ENCODE measurements at places on chromosomes 7 and 10. TPM values are rescaled to one million over a fixed set of nuclear protein-coding genes. Genes with fewer than 3 reads are reported as not detected.

DNA sequence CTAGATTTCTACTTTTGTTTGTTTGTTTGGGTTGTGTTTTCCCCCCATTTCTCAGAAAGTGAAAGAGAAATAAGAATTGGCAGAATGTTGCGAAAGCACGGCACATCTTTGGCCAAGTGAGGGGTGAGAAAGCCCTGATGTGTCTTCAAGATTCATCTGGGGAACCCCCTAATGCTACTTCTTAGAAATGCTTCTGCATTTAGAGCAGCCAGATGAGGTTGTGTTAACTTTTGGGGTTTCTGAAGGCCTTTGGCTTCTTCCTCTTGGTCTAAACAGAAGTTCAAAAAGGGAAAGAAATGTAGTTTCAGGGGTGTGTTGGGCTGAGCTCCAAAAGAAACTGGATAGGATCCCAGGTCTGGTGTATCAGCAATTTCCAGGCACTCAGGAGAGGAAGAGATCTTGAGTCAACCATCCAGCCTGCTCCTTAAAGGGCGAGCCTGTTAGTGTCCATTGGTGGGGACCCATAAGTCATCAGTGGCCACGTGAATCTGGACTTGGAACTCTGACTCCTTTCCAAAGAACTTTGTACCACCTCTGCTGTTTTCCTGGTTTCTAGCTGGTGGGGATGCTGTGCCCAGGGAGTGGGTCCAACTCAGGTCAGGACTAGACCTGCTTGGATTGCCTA, 6.5 kb downstream of the DUSP5 start:
- no peak for DNase-seq

Gene ACSM6
- not detected for total RNA-seq

- no peak for DNase-seq
Observed at GRCh38 chr7:4861673-4862072, at the start of gene PAPOLB. Gene PAPOLB, minus strand, starts transcription at chr7:4862030. Its CDS starts 220 bp downstream, at chr7:4861810.

Gene OR2A12
- total RNA-seq, result not detected

DNA sequence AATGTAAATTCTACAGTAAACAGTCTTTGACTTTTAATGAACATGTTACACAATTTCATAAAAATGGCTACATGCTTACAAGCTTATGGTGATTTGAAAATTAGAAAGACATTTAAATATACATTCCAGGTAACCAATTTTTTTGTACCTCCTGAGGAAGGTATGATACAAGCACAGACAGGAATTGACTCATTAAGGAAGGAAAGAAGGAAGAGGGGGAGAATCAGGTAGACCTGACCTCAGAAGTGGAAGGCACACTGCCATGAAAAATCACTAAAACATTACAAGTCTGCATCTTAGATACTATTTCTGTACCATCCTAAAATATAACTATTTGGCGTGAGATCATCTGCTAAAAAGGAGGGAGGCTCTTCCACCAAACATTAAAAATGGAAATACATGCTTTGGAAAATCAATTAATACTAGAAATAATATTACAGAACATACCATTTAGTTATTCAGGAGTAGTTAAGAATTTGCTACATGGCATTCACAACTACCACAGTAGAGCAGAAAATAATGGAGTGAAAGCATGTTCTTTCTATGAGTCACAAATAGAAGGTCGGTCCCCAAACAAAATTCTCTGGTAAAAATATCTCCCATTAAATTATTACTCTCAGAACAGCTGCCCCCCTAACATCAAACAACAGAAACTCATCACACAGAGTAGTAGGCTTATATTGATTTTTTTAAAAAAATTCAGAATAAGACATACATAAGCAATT, 15.2 kb downstream of the RAB11FIP2 start:
- DNase-seq, result no peak

DNA sequence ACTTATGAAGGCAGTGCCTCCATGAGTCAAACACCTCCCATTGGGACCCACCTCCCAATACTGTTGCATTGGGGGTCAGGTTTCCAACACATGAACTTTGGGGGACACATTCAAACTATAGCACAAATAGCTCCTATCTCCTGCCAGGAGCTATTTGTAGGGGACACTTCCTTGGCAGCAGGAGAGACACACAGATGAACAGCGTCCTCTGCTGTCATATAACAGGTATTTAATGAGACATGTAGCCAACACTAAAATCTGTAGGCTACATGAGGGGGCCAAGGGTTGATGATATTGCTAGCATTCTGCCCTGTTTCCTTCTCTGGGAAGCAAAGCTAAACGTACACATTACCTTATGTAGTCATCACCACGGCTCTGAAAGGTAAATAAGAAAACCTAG, 2.6 kb upstream of the GPR26 start:
- DNase-seq, result no peak

Gene MYL7
- 1.4 TPM for total RNA-seq

Gene WNT8B
- total RNA-seq, result not detected

Gene ST8SIA6
- total RNA-seq, result 4.5 TPM

DNA sequence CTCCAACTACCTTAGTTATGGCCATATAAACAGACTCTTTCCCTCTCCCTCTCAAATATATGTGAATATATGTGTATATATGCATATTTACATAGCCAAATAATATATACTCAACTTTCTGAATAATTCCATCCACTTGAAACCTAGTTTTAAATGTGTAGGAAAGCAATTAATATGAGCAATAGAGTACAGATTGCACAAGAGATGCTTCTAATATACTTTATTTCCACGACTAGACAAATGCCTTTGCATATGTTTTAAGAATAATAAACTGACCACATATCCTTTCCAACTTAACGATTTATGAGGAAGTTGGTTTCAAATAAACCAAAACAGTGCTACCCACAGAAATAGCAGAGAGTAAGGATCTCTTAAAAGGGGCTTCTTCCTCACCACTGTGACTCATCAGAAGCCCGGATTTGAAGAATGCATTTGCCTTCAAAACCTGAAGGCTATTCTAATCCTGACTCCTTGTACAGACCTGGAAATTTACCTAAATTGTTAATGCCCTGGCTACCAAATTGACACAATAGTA, 266.3 kb downstream of the AHR start:
- no peak for DNase-seq

Gene HHEX
- total RNA-seq, result 9.9 TPM

- no peak for DNase-seq
Observed at GRCh38 chr10:95297402-95297801, 6.6 kb upstream of the PDLIM1 start.

- DNase-seq, result no peak
Observed at GRCh38 chr7:139720705-139721231, 57.0 kb downstream of the HIPK2 start.

DNA sequence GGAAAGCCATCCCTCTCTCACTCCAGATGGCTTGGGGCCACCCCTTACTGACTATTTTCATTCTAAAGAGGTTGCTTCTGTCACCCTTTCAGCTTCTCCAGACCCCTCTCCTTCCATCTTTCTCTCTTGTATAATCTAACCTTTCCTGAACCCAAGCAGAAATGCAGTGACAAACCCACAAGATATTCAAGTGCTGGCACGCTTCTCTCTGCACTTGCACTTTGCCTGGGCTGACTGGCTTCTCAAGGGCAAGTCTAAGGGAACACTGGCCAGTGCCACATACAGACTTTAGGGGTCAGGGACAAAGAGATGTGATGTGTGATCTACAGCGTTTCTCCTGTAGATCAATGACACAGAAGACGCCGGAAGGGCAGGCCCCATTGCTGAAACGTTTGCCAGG, 150.4 kb upstream of the LANCL2 start:
- no peak for DNase-seq

Gene CCDC172
- total RNA-seq, result not detected

Gene HKDC1
- 0.05 TPM for total RNA-seq

DNA sequence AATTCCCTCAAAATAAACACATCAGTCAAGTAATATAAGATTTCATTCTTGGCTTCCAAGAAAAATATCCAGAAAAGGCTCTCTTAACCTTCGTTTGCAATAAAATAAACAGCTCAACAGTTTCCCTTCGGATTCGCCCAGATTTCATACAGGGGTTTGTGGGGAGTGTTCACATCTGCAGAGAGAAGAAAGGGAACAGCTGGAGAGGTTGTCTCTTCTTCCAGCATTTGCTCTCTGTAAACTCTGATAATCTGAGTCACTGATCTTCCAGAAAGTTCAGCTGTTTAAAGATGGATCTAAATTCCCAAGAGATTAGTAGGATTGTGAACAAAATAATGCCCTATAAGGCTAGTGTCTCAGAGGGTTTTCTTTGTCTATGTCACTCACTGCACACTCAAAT, 277.9 kb downstream of the HPSE2 start:
- no peak for DNase-seq

DNA sequence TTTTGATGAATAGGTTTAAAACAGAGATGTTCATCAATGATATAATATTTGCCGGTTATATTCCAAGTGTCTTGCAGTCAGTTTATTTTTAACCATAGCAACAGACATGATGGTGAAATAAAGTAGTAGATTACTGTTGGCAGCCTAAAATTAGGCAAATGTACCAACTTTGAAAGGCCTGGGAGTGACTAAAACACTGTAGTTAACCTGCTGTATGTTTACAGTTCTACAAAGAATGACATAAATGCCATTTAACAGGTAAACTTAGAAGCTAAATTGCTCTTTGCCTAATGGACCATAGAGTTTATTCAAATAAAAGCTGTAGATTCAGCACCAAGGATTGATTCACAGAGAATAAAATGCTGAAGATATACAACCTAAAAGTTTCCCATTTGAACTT, 64.1 kb downstream of the PHTF2 start:
- no peak for DNase-seq

- DNase-seq, result no peak
Observed at GRCh38 chr10:71476228-71477011, 79.7 kb downstream of the CDH23 start.

Gene DOCK1
- total RNA-seq, result 46.7 TPM

Gene TBX20
- total RNA-seq, result not detected

Gene DPCD
- total RNA-seq, result 12.5 TPM

- DNase-seq, result peak; percentile 62
Observed at GRCh38 chr7:128379900-128380479, 18.5 kb upstream of the PRRT4 start.

DNA sequence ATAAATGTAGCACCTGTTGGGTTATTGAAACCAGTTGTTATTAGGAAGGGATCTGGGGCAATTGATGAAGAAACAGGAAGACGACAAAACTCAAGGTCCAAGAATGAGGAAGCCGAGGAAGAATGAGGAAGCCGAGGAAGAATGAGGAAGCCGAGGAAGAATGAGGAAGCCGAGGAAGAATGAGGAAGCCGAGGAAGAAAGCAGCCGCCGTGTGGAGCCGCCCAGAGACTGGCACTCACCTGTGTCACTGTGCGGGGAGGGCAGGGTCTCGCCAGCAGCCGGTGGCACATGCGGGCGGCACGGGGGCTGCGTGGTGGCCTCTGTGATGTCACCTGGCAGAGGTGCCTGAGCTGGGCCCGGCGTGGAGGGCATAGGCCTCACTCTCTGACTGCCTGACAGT, 71.1 kb upstream of the CFAP46 start:
- peak; percentile 89 for DNase-seq

DNA sequence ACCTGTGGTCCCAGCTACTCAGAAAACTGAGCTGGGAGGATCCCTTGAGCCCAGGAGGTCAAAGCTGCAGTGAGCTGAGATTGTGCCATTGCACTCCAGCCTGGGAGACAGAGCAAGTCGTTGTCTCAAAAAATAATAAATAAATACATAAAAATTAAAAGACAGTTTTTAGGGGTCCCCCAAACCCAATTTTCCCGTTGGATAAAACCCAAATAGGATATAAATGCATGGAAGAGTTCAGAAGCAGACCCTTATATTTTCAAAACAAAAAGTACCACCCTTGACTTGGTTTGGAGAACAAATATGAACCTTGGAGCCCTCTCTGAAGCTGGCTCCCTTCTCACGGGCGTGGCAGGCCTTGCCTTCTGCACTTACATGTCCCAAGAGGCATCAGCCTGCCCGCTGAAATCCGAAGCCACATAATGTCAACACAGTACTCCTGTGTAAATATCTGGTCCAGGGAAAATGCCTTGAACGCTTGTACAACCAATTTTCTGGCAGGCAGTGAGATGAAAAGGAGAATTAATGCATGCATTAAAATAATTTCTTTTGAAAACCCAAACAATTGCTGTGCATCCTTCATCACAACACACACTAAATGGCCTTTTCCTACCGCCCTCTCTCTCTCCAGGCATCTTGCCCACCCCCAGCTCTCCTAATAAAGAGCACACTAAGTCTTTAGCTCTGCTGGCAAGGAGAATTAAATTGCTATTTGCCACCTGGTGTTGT, 46.4 kb upstream of the PARD3 start:
- DNase-seq, result peak; percentile 60

DNA sequence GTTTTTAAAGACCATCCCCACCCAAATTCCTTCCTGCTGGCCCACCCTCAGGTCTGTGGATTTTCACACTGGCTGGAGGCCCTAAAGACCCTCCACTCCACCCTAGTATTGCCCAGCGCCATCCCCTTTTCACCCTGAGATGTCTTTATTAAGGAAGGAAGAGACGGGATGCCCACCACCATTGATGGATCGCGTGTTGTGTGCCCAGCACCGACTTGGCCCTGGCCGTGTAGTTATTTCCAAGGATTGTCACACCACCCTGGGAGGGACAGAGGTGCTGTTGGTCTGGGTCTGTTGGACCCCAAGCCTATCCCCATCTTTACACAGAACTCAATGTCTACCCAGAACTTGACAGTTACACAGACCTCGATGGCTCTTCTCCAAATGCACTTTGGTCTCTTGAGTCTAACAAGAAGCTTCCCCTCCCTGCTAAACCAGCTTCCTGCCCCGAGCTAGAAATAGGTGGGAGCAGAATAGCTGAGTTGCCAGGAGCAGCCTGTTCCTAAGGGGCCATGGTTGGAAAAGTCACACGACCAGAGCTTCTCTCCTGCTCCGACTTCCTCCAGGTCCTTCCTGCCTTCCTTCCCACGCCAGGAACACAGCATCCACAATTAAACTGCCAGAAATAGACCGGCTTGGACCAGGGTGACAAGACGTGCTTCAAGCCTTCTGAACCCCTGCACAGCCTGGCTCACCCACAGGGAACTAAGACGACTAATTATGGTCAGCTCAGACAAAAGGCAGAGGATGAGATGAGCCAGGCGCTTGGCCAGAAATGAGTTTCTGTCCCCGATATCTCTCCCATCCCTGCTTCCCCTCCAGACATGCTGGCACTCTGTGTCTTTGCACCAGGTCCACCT, 139.5 kb upstream of the CHST15 start:
- peak; percentile 61 for DNase-seq

DNA sequence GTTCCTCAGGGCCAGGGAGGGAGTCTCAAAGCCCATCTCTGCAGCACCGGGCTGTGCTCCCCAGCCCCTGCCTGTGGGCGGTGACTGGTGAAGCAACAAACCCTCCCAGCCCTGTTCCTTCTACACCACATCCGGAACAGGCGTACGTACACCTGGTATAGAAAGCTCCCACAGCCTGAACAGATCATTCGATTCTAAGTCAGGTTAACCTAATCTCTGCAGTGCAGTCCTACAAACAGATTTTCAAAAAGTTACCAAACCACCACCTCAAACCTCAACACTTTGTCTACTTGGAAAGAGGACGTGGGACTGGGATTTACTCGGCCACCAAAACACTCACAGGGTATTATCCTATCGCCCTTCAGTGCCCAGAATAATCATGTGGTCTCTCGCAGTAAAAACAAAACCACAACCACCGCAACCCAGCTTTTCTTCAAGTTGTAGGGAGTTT, 238.4 kb downstream of the DIP2C start:
- peak; percentile 63 for DNase-seq

- no peak for DNase-seq
Observed at GRCh38 chr7:139827042-139827441, 2.0 kb upstream of the TBXAS1 start.

Data from posterior vena cava (tissue), 2 donors.